Activated CD8-positive, alpha-beta T cell treated with anti-CD3 and anti-CD28 coated beads, Interleukin-2, amount 10 ng/mL, durations not matched to agents 7 days and 5 days (primary cell): ENCODE measurements at places on chromosomes 3 and 15. TPM values are rescaled to one million over a fixed set of nuclear protein-coding genes. Genes with fewer than 3 reads are reported as not detected.

- no peak overlapping the region for H3K4me3 ChIP-seq
- peaks cover 37% of the 10 kb centered on the region for H3K4me1 ChIP-seq
- H3K36me3 ChIP-seq = peaks cover 11% of the 10 kb centered on the region
- no peaks in the 10 kb centered on the region for H3K27me3 ChIP-seq
Measured at GRCh38 chr3:129312021-129312639, 33.5 kb downstream of the HMCES start.

- peak; percentile 20 for DNase-seq
- peaks cover 50% of the 10 kb centered on the region for H3K4me1 ChIP-seq
- peak overlapping the region; percentile 5 for H3K4me3 ChIP-seq
- no peaks in the 10 kb centered on the region for H3K27me3 ChIP-seq
Measured at GRCh38 chr3:56694867-56695683, 12.0 kb upstream of the TASOR start.

- H3K36me3 ChIP-seq = no peaks in the 10 kb centered on the region
- no peaks in the 10 kb centered on the region for H3K4me1 ChIP-seq
- no peak overlapping the region for H3K4me3 ChIP-seq
- no peak for DNase-seq
- no peak overlapping the region for H3K27ac ChIP-seq
Measured at GRCh38 chr3:127339928-127340861, 52.3 kb upstream of the PRR20G start.

GRCh38 chr15:30870681-30871080 lies 33.0 kb upstream of the FAN1 start:
- H3K4me3 ChIP-seq = no peak overlapping the region
- no peak for DNase-seq
- H3K4me1 ChIP-seq = no peaks in the 10 kb centered on the region
- H3K27ac ChIP-seq = no peak overlapping the region

CYP1A1 gene
- 4.8 TPM for total RNA-seq
